ENCODE measurements at places on chromosomes 6 and 20.

GRCh38 chr6:11398451-11399326, 138.9 kb upstream of the TMEM170B start:
- DNase-seq: peak; percentile 62

GRCh38 chr6:23329086-23329485, 759.7 kb downstream of the HDGFL1 start:
- no peak for DNase-seq

DNA sequence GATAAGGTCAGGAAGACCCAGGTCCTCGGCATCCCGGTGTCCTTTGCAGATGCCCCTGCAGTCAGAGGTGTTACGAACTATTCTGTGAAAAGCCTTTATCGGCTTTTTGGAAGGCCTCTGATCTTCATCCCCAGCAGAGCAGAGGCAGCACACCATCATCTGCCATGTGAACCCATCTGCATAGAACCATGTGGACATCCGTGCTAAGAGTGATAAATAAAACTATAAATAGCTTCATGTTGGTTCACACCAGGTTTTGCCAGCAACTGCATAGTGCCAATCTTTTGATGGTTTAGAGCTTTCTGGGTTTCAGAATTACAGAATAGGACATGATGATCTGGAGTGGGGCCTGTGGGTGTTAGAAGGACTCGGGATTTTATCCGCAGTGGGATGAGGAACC, 33.6 kb downstream of the SIRPA start:
- no peak for DNase-seq

GRCh38 chr6:116246089-116246488, 7.8 kb downstream of the TSPYL4 start:
- no peak for DNase-seq

DNA sequence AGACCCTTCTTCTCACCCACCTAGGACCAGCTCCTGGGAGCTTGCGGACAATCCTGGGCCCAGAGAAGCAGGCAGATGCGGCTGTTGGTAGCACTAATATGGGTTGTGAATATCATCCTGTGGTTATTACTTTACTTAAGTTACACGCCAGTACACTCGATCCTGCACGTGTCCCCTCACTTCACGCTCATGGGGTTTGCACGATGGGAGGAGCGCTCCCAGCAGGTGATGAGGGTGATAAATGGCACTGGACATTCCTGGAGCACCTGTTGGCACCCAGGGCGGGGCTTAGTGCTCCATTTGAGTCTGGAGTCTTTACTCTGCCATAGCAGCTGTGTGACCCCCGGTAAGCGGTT, 335.1 kb downstream of the PREX1 start:
- DNase-seq: no peak

GRCh38 chr6:33430991-33431879, 11.4 kb downstream of the SYNGAP1 start:
- no peak for DNase-seq

- DNase-seq: no peak
Measured at GRCh38 chr6:41373627-41373918, 38.2 kb downstream of the NCR2 start.

GRCh38 chr6:84227044-84227433, 404 bp downstream of the CEP162 start:
- DNase-seq: no peak

DNA sequence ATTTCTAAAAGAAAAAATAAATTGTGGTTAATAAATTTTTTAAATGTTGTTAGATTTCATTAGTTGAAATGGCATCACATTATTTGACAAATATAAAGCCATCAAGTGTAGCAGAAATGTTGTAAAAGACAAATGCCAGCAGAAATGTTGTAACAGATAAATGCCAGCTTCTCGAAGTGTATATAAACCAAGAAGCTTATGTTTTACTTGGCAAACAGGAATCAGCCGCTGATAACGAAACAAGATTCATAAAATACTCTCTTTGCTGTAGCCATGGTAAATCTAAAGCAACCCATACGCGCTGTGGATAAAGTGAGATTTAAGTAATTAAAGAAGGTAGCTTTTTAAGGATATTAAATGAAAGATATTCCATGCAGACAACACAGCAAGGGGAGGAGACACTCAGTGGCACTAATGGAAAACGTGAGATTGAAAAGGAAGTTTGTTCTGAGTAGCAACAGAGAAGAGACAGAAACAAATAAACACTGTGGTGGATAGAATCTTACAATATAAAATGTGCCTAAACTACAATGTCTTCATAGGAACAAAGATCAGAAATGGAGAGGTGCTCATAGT, 29.6 kb downstream of the BTBD9 start:
- DNase-seq: no peak

All from suppressor macrophage (primary cell).